RWPE1 (cell line): ENCODE measurements at places on chromosomes 2 and 18.

DNA sequence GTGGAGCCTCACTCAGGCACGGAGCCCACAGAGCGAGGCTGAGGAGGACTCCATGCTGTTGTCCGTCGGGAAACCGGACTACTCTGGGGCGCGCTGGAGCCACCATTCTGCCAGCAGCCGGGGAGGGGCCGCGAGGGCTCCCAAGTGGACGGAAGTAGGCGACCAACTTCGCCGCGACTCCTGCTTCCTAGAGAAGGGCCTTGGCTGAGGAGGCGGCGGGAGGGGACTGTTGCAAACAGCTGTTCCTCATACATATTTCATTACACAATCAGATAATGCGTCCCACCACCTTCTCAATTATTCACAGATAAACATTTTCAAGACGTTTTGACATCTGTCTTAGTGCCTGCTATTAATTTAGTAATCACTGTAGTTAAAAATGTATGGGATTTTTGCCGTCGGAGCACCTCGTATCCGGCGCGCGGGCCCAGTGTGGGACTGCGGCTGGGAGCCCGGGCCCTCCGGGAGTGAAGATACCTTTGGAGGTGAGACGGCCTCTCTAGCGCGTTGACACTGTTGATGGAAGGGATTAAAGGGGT, 11.7 kb upstream of the SIX3 start:
- no peak for DNase-seq

- DNase-seq, result no peak
Measured at GRCh38 chr2:69781321-69782248, 39.7 kb downstream of the ANXA4 start.

DNA sequence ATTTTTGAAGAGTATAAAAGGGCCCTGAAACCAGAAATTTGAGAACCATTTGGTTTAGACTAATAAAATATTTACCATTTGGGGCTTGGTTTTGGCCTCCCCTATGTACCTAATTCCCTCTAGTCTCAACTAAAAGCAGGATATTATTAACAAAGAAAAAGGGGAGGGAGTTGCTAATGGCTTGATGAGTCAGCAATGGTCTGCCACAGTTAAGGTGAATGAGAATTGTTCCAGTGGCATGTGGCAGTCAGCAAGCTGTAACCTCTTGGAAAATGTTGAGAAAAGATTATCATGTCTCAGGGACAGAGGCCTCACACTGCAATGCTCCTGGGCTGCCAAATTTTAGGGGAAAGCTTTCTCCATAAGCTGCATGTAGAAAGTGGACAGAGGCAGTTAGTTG, 20.1 kb upstream of the SLC39A10 start:
- DNase-seq, result peak; percentile 23

GRCh38 chr2:535222-535621, 142.0 kb downstream of the TMEM18 start:
- DNase-seq, result peak; percentile 36

DNA sequence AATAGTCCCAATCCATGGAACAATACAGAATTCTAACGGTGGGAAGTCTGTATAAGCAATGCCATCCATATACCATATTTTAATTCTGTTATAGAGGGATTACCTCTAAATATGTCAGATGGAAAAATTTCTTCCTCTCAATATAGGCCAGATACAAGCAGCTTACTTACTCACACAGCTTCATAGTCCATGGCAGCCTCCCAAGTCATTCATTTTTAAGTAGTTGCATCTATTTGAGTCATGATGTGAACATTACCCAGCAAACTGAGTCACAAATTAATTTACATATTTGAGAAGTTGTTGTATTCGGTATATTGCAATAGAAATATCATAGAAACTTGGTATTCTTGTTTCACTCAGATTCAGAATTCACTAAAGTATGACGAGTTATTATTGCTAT, 20.3 kb downstream of the TBR1 start:
- peak; percentile 43 for DNase-seq

DNA sequence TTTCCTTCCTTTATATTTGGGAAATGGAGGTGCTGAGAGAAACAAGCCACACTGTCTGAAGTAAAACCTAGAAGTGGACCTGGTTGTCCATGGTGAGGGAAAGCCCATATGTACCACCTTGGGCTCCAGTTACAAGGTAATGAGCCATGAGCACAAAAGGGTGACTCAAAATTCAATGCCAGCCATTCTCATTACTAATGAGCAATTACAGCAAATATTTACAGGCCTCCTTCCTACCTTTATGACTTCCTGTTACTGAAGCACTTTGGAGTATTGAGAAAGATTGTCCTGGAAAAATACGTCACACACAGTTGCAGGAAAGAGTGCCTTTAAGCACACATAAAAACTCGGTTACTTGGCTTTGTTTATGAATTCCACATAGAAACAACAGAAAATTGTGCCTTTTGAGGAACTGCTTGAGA, 9.1 kb downstream of the EPAS1 start:
- DNase-seq, result peak; percentile 84

GRCh38 chr2:174631009-174631981, 33.7 kb upstream of the WIPF1 start:
- no peak for DNase-seq

DNA sequence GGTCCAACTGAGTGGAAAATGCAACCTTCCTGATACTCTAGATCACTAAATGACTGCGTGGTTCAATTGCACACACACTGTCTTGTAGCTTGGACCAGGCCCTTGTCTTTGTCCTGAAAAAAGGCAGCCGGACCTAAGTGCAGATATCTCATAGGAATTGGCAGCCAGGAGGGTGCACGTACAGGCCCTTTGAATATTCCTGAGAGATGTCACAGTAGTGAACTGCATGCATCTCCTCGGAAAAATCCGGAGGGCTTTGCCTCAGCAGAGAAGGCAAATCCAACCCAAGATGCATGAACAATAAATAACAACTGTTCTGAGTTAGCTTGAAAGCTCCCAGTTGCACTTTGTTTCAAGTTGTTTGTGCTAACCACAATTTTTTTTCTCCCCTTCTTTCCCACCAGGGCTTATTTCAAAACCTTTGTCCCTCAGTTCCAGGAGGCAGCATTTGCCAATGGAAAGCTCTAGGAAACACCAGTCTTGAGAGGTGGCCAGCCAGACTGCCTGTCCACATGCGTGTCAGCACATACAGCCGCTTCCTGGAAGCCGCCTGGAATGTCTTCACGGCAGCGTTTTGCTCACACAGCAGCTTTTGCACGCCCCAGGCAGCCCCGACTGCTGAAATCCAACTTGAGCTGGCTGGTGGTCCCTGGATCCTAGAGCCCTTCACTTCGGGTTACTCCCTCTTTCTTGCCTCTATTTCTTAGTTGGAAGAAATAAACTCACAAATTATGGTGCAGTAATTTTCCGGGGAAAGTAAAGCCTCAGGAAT, 54.4 kb upstream of the FOSL2 start:
- no peak for DNase-seq

DNA sequence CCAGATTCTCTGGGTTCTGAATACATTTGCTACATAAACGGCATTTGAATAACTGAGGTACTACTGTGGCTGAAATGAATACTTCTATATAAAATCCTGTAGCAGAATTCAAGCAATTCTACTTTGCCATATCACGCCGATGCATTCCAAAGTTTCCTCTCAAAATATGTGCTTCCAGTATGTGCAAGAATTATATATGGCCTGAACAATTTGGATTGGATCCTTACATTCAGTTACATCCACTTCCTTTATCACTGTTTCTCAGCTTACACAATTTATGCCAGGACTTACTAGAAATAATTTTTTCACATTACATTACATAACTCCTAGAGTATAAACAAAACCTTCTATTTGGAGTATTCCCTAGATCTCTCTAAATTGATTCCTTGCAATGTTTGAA, 46.3 kb upstream of the STAT4 start:
- DNase-seq, result no peak

- no peak for DNase-seq
Measured at GRCh38 chr18:44914028-44914427, 233.3 kb downstream of the SETBP1 start.

DNA sequence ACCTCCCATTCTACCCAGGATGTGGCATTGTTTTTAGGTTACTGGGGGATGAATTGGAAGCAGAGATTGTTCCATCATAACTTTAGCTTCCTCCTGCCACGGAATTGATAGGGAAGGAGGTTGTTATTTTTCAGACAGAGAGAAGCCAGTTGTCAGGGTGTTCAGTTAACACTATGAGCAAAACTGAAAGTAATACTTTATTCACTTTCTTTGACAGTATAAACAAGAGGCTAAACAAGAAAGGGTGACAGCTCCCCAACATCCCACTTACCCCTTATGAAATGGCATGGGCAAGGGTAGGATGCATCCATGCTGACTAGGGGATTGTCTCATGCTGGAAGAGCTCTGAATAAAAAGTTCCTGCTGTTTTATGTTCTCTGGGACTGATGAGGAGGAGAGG, 36.4 kb upstream of the GAREM1 start:
- no peak for DNase-seq

DNA sequence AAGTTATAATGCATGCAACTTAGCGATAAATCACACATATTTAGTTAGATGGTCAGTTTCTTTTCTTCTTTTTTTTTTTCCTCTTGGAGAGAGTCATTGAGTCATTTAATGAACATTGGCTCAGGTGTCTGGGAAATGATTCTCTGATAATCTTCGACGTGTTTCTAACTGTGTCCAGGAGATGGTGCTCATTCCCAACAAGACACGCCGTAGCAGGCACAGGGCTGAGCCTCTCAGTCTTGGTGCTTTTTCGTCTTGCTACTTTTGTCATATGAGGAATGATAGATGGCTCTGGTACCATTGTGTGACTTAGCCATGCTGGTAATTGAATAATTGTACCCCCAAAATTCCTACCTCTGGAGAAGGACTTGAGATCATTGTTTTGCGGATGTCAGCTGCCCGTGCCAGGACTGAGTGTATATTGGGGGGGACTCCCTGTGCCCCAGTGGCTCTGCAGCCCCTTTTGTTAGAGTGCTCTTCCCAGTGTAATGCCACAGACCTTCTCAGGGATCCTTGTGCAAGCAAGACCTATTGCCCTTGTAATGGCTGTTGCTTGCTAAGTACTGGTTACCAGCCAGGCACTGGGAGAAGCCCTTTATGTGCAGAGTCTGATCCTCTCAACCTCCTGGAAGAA, 107.6 kb upstream of the CYRIA start:
- DNase-seq, result peak; percentile 62

- no peak for DNase-seq
Measured at GRCh38 chr18:48388478-48388877, 20.7 kb downstream of the ZBTB7C start.

GRCh38 chr2:187550857-187551256, 3.4 kb downstream of the TFPI start:
- no peak for DNase-seq

GRCh38 chr2:241946306-241947003, 76.9 kb downstream of the RTP5 start:
- no peak for DNase-seq

DNA sequence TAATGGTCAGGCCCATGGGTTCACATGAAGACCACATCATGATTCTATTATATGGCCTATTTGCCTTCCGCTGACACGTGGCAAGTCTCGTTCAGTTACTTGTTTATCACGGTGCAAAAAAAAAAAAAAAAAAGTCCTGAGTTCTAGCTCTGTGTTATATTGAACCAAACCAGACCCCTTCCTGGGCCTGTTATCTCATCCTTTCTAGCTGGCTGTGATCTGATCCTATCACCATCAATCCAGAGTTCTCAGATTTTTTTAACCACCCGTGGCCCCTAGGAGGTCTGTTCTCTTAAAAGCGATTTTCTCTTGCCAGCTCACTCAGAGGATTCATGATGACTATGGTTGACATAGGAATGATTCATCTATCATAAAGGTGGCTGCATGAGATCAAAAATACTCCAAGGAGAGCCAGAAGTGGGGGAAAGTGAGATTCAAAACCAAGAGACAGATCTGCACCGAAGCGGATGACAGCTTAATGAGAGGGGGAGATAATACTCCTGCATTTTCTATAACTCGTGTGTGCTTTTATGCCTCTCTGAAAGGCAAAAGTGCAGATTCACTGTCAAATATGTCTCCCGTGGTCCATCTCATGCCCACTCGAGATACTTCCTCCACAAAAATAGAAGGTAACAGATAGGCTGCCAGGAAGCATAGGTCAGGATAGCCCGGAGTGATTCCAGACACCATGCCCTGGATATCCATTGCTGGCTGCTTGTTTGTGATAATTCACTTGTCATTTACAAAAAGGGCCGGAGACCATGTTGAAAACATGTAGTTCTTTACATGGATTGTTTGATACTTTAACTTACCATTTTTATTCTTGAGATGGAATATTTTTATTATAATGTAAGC, 505.7 kb upstream of the KLHL29 start:
- no peak for DNase-seq

DNA sequence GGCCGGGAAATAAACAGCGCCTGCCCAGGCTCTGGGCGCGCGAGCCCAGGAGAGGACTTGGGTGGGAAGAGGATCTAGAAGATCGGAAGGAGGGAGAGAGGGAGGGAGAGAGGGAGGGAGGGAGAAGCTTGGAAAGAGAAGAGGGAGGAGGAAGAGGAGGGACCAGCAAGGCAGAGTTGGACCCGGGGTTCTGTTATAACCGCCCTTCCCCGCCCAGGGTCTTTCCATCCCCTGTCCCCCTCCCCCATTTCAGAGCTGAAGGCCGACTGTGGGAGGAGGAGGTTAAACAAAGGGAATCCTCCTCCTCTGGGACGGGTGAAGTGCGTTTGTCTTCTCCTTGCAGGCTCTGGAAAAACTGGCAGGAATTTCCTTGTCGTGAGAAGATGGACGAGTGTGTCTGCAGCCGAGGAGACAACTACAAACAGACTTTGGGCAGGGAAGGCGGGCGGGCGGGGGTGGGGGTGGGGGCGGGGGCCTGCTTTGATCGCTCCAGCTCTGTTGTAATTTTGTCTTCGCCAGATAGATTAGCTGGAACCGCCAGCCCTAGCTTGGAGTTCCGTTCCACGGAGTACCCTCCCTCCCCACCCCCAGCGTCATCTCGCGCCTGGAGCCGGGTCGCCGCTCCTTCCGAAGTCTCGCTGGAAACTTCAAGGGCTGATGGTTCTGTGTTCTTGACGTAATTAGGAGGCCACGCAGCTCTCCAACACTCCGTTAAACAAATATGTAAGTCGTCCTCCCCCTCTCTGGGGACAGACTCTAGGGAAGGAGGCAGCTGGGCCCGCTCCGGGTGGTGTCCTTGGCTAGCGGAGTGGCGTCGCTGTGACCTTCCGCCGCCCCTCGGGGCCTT, 6.4 kb upstream of the SP9 start:
- no peak for DNase-seq

- no peak for DNase-seq
Measured at GRCh38 chr2:51995293-51995692, 963.4 kb upstream of the NRXN1 start.

DNA sequence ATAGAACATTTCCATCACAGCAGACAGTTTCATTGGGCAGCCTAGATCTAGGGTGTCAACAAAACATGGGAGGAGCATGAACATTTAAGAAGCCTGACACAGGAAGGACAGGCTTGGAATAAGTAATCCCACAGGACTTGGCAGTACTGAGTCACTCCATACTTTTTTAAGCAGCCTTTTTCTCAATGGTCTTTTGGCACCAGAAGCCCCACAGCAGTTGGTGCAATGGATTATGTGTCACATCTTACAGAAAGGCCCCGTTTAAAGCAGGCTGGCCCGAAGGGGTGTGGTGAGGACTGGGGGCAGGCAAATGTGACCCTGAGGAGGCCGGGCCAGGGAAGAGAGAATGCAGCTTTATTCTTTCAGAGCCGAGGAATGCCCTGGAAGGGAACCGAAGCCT, 26.6 kb downstream of the SPTBN1 start:
- DNase-seq, result no peak

- DNase-seq, result no peak
Measured at GRCh38 chr2:216858312-216858711, 1.6 kb downstream of the TNP1 start.
